ENCODE measurements at places on chromosomes 2 and 18. TPM values are rescaled to one million over a fixed set of nuclear protein-coding genes. Genes with fewer than 3 reads are reported as not detected.

FN1 gene
- not detected for total RNA-seq

GPR35 gene
- total RNA-seq, result 9.8 TPM

IAH1 gene
- 57.3 TPM for total RNA-seq

GRCh38 chr2:47767880-47768609, 14.9 kb upstream of the MSH6 start:
- peak; percentile 64 for DNase-seq

- DNase-seq, result no peak
Observed at GRCh38 chr2:150486539-150487484, 655 bp downstream of the RND3 start.

DNA sequence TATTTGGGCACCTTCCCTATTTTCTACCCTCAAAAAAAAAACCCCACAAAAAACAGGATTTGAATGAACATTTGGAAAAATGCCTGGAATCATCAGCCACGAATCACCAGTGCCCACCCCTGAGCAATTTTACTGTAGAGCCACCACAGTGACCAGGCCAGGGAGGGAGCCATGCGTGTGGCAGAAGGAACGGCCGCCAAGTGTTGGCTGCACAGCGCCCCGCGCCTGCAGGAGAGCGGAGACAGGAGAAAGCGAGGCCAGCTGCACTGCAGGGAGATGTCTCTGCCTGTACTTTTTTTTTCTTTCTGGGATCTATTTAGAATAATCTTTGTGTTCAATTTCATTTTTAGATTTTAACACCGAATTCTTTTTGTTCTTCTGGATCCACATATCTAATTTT, 269.3 kb upstream of the RAB12 start:
- DNase-seq, result no peak

- no peak for DNase-seq
Observed at GRCh38 chr2:49798570-49798969, 644.3 kb upstream of the FSHR start.

DNA sequence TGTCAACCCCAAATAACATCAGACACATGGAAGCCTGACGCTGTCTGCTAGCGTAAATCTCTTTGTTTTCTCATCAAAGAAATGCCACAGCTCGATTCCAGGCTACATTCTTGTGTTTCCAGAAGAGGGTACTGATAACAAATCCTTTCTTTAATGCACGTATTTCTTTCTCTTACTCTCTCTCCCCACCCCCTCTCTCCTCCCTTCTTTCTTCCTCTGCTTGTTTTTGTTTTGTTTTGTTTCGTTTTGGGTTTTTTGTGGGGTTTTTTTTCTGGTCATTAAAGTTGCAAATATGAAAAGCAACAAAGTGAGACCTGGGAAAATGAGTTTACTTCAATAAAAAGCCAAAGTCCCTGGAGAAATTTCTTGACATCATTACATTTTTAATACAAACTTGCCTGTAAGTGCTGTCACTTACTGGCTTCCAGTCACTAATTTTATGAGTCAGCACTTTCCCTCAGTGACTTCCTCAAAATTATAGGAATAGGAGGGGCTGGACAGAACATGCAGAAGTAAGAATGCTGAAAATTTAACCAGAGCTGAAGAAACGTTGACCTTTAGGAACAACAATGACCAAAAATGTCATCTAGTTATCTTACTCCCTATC, 106.7 kb upstream of the NABP1 start:
- peak; percentile 64 for DNase-seq

DNA sequence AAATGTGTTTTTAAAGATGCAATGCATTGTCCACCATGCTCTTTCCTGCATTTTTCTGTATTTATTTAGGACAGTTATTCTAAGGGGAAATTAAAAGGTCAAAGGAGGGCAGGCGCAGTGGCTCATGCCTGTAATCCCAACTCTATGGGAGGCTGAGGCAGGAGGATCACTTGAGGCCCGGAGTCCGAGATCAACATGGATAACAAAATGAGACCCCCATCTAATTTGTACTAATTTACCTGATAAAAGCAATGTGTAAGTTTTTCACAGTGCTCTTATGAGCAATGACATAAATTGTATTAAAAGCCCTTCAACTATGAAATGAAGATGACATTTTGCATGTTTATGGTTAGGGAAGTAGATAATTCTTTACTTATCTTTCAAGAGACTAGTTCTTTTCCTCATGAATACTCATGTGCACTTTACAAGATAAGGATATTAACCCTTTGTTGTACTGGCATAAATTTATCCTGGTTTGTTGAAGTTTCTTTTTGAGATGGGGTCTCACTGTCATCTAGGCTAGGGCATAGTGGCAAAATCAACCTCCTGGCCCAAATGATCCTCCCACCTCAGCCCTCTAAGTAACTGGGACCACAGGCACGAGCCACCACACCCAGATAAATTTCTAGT, 9.7 kb downstream of the HSBP1L1 start:
- no peak for DNase-seq

DNA sequence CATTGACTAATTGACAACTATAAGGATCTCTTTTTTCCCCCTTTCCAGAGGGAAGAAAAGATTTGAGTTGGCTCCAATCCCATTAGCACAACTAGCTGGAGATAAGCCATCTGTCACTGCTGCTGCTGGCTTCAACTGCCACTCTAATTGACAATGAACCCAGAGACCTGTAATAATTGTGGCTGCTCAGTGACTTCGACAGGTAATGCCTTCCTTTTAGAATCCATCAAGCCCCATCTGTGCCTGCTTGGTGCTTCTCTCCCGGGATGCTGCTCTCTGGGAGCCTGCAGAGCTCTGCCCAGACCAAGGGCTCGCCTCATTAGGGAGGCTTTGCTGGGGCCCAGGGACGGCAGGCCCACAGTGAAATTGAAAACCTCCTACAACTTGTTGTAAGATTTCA, 376.7 kb upstream of the SOX11 start:
- DNase-seq, result no peak
